T1000 (cell line): ENCODE measurements at places on chromosomes 5 and 9.

- peak; percentile 69 for DNase-seq
These were observed 99.0 kb upstream of the SLC1A3 start for GRCh38 chr5:36507332-36507952.

DNA sequence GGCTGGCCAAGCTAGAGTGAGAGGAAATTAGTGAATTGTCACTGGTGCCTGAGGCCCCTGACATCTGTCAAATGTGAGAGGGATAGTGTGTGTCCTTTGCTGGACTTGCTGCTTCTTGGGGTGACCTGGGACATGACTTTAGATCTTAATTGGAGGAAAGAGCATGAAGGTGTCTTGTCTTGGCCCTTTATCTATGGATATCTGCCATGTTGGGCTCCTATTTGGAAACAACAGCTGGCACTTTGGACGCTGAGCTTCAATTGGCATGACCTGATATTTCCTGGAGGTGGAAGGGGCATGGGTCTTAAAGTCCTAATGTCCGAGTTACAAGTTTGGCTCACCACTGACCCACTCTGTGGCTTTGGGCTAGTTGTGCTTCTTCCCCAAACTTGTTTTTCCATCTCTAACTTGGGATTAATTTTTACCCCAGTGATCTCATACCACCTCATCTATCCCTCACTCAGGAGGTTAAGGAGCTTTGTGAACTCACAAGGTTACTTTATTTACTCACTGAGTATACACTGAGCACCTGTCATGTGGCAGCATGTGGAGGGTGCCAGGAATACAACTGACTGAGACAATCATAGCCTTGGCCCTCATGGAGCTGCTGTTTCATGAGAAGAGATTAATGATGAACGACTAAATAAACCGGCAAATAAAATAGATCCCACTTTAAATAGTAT lies 30.1 kb upstream of the CXCL14 start:
- no peak for DNase-seq

DNA sequence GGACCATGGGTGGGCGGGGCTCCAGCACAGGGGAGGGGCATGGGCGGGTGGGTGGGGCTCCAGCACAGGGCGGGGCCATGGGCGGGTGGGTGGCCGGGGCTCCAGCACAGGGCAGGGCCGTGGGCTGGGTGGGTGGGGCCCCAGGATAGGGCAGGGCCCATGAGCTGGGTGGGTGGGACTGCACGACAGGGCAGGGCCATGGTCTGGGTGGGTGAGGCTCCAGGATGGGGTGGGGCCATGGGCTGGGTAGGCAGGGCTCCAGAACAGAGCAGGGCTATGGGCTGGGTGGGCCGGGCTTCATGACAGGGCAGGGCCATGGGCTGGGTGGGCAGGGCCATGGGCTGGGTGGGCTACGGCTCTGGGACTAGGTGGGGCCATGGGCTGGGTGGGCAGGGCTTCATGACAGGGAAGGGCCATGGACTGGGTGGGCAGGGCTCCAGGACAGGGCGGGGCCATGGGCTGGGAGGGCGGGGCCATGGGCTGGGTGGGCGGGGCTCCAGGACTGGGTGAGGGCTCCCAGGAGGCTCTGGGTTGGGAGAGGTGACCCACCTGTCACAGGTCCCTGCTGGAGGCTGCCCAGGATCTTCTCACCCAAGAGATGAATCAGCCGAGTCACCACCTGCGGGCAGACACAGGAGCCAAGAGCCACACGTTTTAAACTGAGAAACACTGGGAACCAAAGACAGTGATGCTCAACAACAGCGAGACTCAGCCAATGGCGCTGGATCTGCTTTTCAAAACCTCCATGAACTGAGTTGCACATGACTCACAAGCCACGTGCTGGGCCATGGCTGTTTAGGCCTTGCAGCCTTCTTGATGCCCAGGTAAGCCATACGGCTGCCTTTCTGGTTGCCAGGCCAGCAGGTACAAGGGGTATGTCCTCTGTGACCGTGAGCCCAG lies 33.6 kb upstream of the NSMF start:
- DNase-seq = no peak

GRCh38 chr5:135598691-135599395 lies 20.1 kb upstream of the CXCL14 start:
- no peak for DNase-seq

GRCh38 chr5:175464074-175464941 lies 14.1 kb upstream of the SFXN1 start:
- peak; percentile 2 for DNase-seq

- DNase-seq = no peak
These were observed 1079.9 kb upstream of the C9orf72 start for GRCh38 chr9:28653216-28653615.

GRCh38 chr5:52996979-52997378 lies 7.8 kb downstream of the ITGA2 start:
- DNase-seq = no peak
